ENCODE measurements at places on chromosomes 12 and 14. TPM values are rescaled to one million over a fixed set of nuclear protein-coding genes. Genes with fewer than 3 reads are reported as not detected.

- no peak overlapping the region for H3K4me3 ChIP-seq
- H3K27ac ChIP-seq: no peak overlapping the region
- H3K36me3 ChIP-seq: no peaks in the 10 kb centered on the region
- DNase-seq: no peak
Measured at GRCh38 chr12:44993161-44993560, 57.7 kb downstream of the DBX2 start.

PPM1H gene
- total RNA-seq: 22.9 TPM

DNA sequence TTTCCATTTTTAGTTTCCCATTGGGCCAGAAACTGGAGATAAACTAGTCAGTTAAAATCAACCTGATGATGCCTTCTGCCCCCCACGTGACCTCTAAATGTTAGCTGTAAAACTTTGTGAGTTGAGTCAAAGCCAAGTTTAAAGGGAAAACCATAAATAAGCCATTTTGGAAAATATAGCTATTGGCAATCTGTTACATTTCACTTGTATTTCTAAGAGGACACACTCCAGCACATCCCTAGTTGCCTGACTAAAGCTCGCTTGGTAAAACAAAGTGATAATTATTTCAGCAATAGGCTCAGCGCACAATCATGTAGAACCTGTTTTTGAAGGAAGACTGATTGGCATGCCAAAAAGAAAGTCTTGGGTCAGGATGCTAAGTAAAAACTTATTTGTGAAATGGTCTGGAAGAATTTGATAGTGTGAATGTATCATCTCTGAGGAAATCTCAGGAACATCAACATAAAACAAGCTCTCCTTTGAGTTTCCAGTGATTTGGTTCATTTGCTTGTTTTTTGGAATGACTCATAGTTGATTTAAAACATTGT, 49.2 kb upstream of the AEBP2 start:
- no peaks in the 10 kb centered on the region for H3K4me1 ChIP-seq
- H3K27ac ChIP-seq: no peak overlapping the region
- no peaks in the 10 kb centered on the region for H3K36me3 ChIP-seq
- no peak overlapping the region for H3K4me3 ChIP-seq

DNA sequence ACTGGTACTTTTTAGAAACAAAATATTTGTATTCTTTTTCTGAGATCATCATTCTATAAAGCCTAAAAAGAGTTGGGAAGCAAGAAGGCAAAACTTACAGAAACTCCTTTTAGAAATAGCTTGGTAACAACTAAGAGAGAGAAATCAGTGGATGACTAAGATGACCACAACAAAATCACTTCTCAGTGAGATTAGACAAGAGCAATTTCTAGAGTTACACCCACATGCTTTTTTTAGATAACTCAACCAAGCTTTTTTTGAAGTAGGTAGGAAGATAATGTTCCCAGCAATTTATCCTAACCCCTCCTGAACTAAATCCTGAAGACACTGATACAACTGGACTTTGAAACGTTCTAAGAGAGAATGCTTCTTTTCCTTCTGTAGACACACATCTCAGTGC, 576.4 kb downstream of the SLC6A15 start:
- no peak for DNase-seq
- no peaks in the 10 kb centered on the region for H3K4me1 ChIP-seq
- H3K4me3 ChIP-seq: no peak overlapping the region
- H3K27me3 ChIP-seq: no peaks in the 10 kb centered on the region
- H3K36me3 ChIP-seq: no peaks in the 10 kb centered on the region

DNA sequence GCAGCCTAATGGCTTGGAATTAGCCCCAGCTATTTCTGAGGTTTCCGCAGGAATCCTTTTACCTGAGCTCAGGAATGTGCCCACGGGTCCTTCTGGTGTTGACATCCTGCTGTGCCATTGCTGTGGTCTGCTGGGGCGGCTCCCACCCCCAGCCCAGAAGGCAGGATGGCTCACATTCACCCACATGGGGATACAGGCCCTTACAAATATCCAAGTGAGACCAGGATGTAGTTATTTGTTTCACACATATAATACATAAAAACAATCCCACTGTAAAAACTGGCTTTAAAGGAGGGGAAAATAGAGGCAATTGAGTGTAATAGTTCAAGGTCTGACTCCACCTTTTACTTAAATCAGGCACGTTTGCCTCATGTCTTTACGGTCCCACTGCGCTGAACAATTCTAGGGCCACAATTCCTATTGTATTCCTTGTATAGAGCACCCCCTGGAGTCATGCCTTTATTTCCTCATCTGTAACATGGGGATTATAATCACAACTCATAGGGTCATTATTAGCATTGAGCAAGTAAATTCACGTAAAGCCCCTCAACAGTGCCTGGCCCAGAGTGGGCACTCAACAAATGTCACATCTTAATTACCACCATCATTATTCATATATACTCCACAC, 57.2 kb upstream of the FICD start:
- no peak overlapping the region for H3K4me3 ChIP-seq
- H3K27ac ChIP-seq: no peak overlapping the region

GRCh38 chr14:102757646-102758045, 19.6 kb upstream of the TRAF3 start:
- H3K27ac ChIP-seq: no peak overlapping the region
- no peak for DNase-seq
- H3K36me3 ChIP-seq: no peaks in the 10 kb centered on the region
- H3K4me1 ChIP-seq: no peaks in the 10 kb centered on the region
- no peaks in the 10 kb centered on the region for H3K27me3 ChIP-seq

CELA1 gene
- not detected for total RNA-seq

Data from Panc1 (cell line).